ENCODE measurements at places on chromosomes 7 and 10.
A peak's percentile ranks its signal among the peaks of the same experiment; 100 is the strongest.

DNA sequence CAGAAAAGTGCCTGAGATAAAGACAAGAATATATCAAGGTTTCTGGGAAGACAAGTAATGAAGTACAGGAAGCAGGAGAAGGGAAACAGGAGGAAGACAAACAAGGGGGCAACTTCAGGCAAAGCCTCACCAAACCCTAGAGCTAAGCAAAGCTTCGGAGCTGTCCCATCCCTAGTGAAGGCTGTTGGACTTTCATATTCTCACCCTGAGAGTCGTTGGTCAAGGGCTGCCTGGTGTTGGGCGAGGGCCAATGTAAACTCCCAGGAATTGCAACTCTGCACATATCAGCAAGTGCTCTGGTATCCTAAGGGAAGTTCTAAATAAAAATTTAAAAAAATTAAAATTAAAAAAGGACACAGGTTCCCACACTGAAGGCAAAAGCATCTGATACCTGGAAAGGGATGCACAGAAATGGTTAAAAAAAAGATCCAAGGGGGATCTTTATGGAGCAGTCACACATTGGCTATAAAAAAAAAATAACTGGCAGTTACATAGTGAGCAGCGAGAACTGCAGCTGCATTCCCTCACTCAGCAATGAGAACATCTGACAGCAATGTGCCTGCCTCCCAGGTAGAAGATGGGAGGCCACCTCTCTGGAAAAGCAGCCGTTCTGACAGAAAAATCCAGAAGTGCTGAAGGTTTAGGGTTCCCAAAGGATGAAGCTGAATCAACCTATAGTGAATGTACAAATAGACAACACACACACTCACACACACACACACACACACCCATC lies 304.7 kb downstream of the WDR11 start:
- no peak for DNase-seq

DNA sequence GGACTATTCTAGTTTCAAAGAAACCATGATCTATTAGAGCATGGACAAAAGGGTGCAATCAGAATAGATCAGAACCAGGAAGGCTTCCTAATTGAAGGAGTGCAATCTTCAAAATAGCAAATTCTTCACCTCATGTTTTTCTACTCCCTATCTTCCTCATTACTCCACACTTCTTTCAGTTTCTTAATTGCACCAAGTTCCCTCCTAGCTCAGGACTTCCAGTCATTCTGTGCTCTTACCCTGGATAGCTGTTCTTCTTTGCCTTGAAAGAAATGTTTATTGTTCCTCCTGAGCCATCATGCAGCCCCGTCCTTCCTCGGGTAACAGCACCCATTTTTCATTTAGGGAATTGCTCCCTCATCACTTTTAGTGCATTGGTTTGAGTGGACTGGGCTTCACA lies 23.1 kb downstream of the TRPV5 start:
- DNase-seq = no peak

- no peak for DNase-seq
Observed at GRCh38 chr7:44880317-44881018, 4.9 kb downstream of the PURB start.

GRCh38 chr7:89760690-89761089 lies 393.6 kb upstream of the STEAP1 start:
- no peak for DNase-seq

DNA sequence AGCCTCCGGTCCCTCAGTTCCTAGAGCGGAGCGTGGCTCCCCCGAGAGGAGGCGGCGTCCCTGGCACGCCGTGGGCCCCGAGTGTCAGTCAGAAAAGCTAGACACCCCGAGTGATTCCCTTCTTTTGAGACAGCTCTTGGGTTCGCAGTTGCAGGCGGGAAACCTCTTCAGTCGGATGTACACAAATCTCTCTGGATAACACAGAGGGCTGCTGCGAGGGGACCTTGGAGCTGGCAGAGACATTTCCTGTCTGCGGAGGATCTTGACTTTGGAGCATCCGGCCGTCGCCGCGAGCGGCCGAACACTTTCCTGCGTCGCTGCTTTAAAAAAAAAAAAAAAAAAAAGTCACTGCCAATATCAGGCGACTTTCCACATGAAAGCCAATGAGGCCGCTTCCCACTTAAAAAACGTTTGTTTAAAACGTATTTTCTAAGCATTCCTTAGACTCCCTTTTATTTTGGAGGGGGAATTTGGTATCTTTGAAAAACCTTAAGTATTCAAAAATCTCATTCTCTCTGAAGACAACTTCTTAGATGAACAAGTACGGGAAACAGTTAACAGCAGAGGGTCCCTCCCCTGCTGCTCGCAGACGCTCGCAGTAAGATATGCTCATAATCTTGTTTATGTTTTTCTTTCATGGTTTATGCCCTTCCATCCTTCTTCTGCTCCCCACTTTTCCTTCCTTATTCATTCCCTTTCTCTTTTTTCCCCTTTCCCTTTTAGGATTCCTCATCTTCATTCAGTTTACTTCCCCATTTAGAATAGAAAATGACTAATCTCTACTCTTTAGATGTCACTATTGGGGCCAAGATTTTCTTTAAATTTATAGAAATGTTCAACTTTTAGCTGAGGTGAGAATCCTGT lies 10.0 kb downstream of the HHEX start:
- no peak for DNase-seq

GRCh38 chr10:58641708-58642107 lies 129.0 kb downstream of the BICC1 start:
- no peak for DNase-seq

- DNase-seq = no peak
Observed at GRCh38 chr10:117256910-117257309, 16.0 kb downstream of the SLC18A2 start.

DNA sequence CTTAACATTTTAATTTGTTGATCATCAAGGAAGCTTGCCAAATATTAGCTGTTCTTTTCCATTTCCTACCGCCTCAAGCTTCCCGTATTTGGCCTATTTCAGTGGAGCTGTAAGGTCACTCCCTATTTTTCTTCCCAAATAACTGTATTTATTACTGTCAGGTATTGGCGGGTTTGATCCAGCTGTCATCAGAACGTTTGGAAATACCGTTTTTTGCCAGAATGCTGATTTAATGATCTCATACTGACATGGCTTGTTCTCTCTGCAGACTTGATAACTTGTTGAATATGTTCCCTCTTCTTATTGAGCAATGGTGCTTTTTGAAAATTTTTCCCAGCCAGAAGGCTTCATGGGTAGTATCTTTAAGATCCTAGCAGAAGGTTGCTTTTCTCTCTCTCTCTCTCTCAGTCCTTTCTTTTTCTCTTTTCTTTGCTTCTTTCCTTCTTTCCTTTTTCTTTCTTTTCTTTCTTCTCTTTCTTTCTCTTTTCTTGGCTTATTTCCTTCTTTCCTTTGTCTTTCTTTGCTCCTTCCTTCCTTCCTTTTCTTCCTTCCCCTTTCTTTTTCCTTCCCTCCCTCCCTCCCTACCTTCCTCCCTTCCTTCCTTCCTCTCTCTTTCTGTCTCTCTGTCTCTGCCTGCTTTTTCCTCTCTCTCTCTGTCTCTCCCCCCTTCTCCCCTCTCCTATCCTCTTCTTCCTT lies 42.1 kb downstream of the CUX1 start:
- peak; percentile 34 for DNase-seq

DNA sequence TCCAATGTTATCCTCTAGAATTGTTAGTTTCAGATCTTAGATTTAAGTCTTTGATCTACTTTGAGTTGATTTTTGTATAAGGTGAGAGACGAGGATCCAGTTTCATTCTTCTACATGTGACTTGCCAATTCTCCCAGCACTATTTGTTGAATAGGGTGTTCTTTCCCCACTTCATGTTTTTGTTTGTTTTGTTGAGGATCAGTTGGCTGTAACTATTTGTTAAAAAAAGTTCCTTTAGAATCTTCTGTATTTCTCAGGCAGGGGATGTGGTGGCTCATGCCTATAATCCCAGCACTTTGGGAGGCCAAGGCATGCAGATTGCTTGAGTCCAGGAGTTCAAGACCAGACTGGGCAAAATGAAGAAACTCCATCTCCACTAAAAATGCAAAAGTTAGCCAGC lies 151.8 kb downstream of the JMJD1C start:
- DNase-seq = no peak

DNA sequence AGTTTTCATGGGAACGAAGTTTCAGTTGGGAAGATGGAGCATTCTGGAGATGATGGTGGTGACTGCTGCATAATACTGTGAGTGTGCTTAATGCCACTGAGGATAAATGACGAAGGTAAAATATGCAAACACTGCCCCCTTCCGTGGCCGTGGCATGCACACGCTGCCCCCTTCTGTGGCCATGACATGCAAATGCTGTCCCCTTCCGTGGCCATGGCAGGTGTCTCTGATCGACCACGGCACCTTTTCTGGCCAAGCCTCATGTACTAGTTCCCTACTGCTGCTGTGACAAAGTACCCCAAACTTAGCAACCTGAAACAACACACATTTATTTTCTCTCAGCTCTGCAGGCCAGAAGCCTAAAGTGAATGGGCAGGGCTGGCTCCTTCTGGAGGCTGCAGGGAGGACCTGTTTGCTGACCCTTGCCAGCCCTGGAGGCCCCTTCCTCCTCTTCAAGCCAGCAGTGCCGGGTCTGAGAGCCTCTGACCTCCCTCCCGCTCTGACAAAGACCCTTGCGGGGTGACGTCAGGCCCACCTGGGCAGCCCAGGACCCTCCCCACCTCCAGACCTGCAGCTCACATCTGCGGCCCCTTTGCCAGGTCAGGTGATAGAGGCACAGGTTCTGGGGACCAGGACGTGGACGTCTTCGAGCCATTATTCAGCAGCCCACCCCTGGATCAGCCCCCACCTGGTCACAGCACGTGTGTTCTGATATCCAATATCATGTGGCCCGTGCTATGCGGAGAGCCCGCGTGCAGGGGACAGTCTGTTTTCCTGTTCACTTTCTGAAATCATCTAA lies 82.0 kb downstream of the MICALL2 start:
- no peak for DNase-seq

- DNase-seq = no peak
Observed at GRCh38 chr10:52300599-52301277, 13.3 kb upstream of the DKK1 start.

GRCh38 chr7:19919261-19920095 lies 146.1 kb upstream of the TMEM196 start:
- DNase-seq = no peak

DNA sequence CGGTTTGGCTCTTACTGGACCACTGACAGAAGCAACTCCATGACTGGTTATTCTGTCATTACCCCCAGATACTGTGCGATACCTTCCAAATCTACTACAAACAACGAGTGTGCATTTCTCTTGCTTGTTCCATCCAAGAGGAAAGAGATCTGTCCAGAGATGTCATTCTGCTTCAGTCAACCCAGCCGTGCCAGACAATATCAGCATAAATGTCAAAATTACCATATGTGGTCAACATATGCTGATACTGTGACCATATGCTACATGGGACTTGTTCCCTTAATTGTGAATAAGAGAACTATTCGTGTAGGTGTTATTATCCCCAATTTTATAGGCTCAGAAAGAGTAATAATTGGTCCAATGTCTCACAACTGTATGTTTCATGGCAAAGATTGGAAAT lies 143.2 kb upstream of the PRSS1 start:
- no peak for DNase-seq

DNA sequence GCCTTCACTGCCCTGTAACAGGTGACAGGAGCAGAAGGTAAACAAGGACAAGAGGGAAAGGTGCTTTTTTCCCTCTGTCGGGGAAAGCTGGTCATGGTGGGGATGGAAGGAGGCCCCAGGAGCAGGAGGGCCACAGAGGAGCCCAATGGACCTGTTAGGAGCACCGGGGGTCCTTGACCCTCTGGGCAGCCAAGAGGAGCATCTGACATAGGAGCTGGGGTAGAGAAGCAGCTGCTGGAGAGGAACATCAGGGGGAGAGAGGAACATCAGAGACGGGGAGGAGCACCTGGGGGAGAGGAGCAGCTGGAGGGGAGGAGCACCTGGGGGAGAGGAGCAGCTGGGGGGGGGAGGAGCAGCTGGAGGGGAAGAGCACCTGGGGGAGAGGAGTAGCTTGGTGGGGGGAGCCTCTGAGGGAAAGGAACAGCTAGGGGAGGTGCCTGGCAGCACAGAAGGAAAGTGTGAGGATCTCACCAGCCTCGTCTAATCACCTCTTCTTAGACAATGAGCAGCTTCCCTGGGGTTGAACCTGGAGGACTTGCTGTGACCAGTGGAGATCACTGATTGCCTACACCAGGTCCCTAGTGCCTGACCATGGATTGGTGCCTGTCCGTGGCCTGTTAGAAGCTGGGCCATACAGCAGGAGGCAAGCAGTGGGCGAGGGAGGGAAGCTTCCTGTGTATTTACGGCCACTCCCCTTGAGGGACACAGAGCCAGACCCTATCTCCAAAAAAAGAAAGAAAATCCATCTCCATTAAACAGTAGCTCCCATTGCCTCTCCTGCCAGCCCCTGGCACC lies 37.6 kb downstream of the JAKMIP3 start:
- DNase-seq = no peak

DNA sequence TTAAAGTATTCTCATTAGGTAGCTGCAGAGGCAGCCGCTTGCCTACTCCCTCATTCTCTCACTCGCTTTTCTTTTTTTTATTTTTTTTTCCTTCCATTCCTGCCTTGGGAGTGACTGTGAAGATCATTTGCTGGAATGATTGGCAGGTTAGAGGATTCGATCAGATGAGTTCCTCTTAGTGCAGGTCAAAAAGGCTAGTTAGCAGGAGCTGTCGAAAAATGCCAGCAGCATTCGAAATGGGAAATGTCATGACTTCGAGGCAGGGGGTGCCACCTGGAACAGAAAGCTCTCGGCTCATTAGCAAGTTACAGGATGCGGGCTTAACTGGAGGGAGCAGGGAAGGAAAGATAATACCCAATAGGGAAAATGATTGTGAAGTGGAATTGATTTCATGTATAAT lies 137.5 kb upstream of the FZD1 start:
- no peak for DNase-seq

- no peak for DNase-seq
Observed at GRCh38 chr7:149060156-149060555, 30.4 kb downstream of the ZNF786 start.

- DNase-seq = no peak
Observed at GRCh38 chr10:49331431-49331830, 32.5 kb downstream of the C10orf71 start.

DNA sequence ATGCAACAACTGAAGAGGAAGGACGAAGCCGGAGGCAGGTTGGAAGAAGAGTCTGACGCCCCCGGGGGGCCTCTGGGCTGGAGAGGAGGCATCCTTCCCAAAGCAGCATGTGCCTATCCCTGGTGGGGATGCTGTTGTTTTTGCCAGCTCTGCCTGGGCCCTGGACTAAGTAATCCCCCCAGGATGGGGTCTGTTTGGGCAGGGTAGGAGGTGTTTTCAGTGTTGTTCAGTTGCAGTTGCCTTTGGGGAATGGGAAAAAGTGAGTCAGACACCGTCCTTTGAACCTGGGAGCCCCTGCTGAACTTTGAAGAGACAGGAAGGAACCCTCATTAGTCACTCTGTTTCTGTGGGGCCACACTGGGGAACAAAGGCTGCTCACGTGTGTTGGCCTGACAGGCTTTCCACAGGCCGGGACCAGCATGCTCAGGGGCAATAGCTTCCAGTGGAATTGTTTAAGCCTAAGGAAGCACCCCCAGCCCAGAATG lies 35.2 kb upstream of the GDF10 start:
- DNase-seq = no peak

- no peak for DNase-seq
Observed at GRCh38 chr10:81847675-81848074, 27.3 kb upstream of the NRG3 start.

DNA sequence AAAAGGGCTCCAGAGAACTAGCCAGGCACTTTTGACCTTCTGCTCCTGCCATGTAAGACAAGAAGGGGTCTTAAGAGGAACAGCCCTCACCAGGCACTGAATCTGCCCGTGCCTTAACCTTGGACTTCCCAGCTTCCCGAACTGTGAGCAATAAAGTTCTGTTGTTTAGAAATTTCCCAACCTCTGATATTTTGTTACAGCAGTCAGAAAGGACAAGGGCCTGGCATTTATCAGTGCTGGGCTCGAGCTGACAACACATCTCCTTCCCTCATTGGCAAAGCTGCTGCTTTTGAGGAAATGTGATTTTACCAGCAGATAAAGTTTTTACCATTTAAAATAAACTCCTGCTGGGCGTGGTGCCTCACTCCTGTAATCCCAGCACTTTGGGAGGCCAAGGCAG lies 103.5 kb downstream of the GPR26 start:
- no peak for DNase-seq
